ENCODE measurements at places on chromosomes 16 and 17.

DNA sequence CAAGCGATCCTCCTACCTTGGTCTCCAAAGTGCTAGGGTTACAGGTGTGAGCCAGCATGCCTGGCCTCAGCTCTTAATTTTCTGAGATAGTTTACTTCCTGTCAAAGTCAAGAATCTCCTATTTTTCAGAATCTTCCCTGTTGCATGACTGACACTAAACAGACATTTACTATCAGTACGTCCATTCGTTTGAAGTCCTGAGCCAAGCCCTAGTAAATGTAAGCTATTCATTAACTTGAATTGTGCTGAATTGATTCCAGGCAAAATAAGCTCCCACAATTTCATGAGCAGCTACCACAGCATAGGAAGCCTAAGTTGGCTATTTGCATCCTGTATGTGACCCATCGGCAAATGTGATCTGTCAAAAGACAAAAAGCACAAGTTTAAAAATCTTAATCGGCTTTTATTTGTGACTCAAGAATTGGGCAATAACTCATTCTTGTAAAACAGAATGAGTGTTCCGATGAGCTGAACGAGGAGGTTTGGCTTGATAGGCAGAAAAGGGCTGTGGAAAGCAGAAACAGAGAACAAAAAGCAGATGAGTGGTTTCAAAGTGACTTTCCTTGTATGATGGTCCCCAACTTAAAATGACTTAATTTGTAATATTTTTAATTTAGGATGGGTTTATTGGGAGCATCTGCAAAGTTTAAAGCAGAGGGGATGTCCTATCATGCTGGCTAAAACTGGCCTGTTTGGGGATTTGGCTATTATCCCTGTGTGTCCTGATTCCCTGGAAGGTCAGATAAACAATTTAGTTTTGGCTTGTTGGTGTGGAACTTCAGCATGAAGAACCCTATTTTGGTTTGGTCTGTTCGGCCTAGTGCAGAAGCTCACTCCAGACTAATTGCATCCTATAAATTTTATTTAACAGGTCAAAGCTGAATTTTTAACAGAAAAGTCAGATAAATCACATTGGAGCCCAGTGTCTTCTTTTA lies 14.2 kb downstream of the RNF112 start:
- no peak for DNase-seq

GRCh38 chr17:57092171-57092570 lies 7.1 kb downstream of the AKAP1 start:
- no peak for DNase-seq

- no peak for DNase-seq
These were observed 78.5 kb upstream of the CLEC3A start for GRCh38 chr16:77943801-77944200.

- DNase-seq: no peak
These were observed 257.3 kb upstream of the SALL1 start for GRCh38 chr16:51408357-51408756.

DNA sequence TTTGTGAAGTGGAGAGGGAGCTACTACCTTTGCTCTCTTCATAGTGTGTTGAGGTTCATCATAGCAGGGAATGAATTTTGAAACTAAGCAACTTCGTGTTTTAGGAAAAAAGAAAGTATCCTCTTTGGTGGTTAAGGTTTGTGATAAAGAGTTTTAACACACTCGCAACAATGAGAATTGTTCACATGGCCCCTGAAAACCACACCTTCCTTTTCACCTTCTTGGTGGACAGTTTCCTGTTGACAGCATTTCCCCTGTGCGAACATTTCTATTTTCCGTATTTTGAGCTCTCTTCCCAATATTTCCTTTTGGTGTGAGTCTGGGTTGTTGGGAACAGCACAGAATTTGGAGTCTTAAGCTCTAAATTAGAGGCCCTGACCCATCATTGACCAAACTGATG lies 3.8 kb downstream of the OR4D2 start:
- no peak for DNase-seq

DNA sequence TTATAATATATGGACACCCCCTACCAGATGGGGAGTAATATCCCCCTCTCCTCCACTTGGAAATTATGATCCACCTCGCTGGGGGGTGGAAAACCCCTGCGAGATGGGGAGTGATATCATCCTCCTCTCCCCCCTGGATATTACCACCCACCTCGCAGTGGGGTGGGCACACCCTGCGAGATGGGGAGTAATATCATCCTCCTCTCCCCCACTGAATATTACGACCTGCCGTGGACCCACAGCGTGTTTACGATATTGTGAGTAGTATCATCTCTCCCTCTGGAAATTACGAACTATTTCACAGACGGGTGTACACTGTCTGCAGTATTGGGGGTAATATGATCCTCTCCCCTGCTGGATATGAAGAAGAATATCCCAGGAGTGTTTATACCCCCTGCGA lies 228.3 kb upstream of the WSCD1 start:
- DNase-seq: no peak

DNA sequence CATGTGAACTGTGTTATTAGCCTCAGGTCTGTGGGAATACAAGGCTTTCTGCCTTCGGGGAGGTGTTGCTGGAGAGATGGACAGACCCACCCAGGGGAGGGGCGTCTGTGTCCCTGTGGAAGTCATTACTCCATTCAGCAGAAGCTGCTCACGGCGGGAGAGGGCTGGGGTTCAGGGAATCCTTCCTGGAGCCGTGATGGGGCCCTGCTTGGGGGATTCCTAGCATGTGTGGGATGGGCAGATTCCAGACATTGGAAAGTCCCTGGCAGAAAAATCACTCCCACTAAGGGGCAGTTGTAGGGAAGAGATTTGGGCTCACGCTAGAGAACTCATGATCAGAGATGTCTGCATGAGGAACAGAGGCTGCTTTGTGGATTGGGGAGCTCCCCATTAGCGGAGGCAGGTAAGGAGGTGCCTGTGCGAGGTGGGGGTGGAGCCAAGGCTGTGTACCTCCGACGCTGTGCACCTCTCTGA lies 56.3 kb upstream of the IL34 start:
- peak; percentile 59 for DNase-seq

DNA sequence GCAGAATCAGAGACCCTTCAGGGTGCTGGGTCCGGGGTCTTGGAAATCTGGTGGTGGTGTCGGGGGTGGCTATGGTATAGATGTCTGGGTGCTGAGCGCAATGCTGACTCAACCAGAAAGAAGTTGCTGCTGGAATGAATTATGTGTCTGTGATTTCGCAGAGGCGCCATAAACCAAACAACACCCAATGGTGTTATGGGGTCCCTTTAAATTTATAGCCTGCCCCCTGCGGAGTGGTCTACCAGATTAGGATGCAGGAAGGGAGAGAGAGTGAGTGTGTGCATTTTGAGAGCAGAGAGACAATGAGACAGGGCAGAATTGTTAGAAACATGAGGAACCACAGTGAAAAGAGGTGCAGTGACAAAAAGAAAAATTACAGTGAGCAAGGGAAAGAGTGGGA lies 100.7 kb upstream of the CDH11 start:
- no peak for DNase-seq
